ENCODE measurements at places on chromosomes 6 and 20. TPM values are rescaled to one million over a fixed set of nuclear protein-coding genes. Genes with fewer than 3 reads are reported as not detected.

The HLA-DPB1 gene
- total RNA-seq, result 21.1 TPM

The PTPRK gene
- 79.1 TPM for total RNA-seq

The CCDC170 gene
- 1.6 TPM for total RNA-seq

The TMEM63B gene
- total RNA-seq, result 25.3 TPM

The RCAN2 gene
- 1.5 TPM for total RNA-seq

The TCP11 gene
- 0.25 TPM for total RNA-seq

The SIM1 gene
- not detected for total RNA-seq

The ZNF311 gene
- 1.7 TPM for total RNA-seq

The TMEM170B gene
- 4.4 TPM for total RNA-seq

The SPDEF gene
- not detected for total RNA-seq

The MYLK2 gene
- total RNA-seq, result 0.44 TPM

The PKIB gene
- 3.8 TPM for total RNA-seq

The CD40 gene
- 2.0 TPM for total RNA-seq

The PSORS1C1 gene
- total RNA-seq, result 1.00 TPM

The GGT7 gene
- 18.2 TPM for total RNA-seq

The FKBP1A gene
- 106 TPM for total RNA-seq

The CCHCR1 gene
- total RNA-seq, result 36.6 TPM

The CPNE5 gene
- total RNA-seq, result under 0.01 TPM

The SNX5 gene
- total RNA-seq, result 114 TPM

The WFDC2 gene
- total RNA-seq, result not detected

The OLIG3 gene
- total RNA-seq, result not detected

The KCNK16 gene
- not detected for total RNA-seq

The DPPA5 gene
- total RNA-seq, result not detected

The SLC35F1 gene
- 0.12 TPM for total RNA-seq

The GJA10 gene
- total RNA-seq, result not detected

The VSX1 gene
- not detected for total RNA-seq

The RSPO4 gene
- total RNA-seq, result not detected

The STMND1 gene
- total RNA-seq, result not detected

The SASH1 gene
- total RNA-seq, result 26.1 TPM

The ZBTB24 gene
- 9.0 TPM for total RNA-seq

The POPDC3 gene
- total RNA-seq, result 23.6 TPM

The CTSZ gene
- total RNA-seq, result 141 TPM

The NKAPL gene
- 1.9 TPM for total RNA-seq

All from uterine smooth muscle cell (primary cell).